ENCODE measurements at places on chromosomes 4 and X.

DNA sequence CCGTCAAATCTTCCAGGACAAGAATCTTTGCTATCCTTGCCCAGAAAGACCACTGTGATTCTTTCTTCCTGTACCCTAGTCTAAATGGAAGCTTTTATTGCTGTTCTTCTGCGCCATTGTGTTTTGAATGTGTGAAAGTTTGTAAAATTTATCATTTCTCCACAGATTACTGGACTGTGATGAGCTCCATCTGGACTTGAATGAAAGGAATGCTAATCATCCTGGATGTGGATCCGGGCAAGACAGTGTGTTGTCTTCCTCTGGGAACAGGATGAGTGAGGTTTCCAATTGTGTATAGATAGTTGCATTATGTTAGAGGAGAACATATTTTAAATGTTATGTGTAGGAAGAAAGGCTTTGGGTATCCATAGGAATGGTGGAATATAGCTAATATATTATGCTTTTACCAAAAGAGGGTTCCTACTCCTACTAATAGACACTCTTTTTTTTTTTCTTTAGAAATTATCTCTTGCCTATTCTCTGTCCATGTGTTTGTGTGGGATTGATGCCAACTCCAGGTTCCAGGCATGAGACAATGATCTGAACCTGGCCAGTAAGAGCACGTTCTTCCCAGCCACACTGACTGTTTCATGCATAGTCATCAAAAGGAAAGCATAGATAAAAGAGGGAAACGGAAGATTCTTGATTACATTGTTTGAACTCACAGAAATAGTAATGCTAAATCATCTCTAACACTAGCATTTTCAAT, 803.6 kb upstream of the ADGRL3 start:
- DNase-seq = no peak

GRCh38 chrX:118755633-118756032, 28.2 kb downstream of the IL13RA1 start:
- no peak for DNase-seq

DNA sequence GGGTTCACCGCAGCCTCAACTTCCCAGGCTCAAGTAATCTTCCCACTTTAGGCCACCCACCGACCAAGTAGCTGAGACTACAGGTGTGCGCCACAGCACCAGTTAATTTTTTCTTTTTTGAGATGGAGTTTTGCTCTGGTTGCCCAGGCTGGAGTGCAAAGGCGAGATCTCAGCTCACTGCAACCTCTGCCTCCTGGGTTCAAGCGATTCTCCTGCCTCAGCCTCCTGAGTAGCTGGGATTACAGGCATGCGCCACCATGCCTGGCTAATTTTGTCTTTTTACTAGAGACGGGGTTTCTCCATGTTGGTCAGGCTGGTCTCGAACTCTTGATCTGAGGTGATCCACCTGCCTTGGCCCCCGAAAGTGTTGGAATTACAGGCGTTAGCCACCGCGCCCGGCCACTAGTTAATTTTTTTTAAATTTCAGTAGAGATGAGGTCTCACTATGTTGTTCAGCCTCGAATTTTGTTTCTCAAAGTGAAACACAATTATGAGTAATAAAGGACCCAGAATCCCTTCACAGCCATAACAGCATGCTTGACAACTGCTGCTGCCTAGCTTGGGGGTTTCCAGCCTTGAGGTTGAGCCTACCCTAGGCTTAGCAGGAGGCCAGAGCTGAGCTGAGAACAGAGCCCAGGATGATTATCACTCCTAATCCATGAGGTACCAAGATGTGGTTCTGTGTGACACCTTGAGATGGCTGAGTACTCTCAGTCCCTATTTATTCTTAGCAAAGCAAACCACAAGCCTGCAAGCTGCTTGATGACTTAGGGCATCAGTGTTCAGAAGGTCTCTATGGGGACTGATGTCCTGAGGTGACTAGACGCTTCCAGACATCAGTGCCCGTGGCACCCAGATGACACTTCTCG, 41.6 kb upstream of the NKRF start:
- no peak for DNase-seq

DNA sequence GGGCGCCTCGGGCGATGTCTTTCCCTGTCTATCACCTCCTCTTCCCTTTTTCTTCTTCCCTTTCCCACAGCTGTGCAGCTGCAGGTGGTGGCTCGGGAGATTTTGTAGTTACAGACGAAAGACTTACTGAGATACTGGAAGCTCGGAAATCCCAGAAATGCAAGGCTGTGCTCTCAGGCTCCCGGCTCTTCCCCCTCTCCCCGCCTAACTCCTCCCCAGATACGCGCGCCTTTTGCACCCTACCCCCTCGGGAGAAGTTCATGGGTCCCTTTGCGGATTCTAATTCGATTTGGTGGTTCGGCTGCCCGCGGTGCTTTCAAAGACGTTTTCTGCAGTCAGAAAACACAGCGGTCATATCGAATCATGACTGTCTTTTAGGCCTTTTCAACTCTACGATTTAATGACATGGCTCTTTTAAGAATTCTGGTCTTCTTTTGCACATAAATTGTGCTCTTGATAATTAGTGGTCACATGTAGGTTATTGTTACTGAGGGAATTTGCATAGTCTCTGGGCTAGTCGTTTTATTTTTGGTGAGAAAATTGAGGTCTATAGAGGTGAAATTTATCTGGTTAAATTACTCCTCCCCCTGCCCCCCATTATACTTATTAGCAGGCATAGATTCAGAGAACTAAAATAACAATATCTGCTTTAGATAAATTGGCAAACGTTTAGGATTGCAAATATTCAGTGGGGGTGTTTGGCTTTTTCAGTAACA, 1.6 kb downstream of the SEPTIN11 start:
- no peak for DNase-seq

DNA sequence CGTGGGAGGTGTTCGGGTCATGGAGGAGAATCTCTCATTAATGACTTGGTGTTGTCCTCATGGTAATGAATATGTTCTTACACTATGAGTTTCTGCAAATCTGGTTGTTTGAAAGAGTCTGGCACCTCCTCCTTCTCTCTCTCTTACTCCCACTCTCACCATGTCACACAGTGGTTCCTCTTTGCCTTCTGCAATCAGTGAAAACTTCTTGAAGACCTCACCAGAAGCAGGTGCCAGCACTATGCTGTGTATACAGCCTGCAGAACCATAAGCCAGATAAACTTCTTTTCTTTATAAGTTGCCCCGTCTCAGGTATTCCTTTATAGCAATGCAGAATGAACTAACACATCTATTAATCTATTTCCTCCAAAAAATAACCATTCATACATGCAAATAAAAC, 275.0 kb downstream of the ANTXR2 start:
- no peak for DNase-seq

DNA sequence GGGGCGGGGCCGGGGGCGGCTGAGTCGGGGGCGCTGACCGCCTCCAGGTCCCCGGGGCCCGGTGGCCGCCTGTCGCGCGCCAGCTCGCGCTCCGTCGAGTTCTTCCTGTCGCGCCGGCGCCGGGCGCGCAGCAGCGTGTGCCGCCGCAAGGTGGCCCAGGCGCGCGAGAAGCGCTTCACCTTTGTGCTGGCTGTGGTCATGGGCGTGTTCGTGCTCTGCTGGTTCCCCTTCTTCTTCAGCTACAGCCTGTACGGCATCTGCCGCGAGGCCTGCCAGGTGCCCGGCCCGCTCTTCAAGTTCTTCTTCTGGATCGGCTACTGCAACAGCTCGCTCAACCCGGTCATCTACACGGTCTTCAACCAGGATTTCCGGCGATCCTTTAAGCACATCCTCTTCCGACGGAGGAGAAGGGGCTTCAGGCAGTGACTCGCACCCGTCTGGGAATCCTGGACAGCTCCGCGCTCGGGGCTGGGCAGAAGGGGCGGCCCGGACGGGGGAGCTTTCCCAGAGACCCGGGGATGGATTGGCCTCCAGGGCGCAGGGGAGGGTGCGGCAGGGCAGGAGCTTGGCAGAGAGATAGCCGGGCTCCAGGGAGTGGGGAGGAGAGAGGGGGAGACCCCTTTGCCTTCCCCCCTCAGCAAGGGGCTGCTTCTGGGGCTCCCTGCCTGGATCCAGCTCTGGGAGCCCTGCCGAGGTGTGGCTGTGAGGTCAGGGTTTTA, 1.5 kb downstream of the ADRA2C start:
- no peak for DNase-seq

GRCh38 chrX:133681421-133681820, 266.1 kb upstream of the GPC4 start:
- no peak for DNase-seq

DNA sequence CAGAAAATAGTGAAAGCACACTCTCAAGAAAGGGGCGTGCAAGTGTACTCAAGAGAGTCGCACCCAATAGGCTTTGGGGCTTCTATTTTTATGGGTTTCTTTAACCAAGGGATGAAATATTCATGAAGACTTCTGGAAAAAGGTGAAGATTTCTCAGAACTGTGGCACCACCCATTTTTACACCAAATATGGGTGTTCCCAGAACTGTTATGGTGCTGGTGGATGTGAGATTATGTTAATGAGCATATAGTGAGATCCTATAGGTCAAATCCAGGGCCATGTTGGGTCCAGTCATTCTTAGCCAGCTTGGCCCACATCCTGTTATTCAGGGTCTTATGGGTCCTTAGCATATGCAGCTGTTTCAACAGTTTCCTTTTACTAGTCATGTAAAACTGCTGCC, 61.0 kb upstream of the SMIM10 start:
- no peak for DNase-seq
